Mesothelial cell of epicardium (in vitro differentiated cells): ENCODE measurements at places on chromosomes 7 and 10.

- DNase-seq = no peak
Measured at GRCh38 chr7:149369497-149369896, 91.4 kb downstream of the ZNF777 start.

DNA sequence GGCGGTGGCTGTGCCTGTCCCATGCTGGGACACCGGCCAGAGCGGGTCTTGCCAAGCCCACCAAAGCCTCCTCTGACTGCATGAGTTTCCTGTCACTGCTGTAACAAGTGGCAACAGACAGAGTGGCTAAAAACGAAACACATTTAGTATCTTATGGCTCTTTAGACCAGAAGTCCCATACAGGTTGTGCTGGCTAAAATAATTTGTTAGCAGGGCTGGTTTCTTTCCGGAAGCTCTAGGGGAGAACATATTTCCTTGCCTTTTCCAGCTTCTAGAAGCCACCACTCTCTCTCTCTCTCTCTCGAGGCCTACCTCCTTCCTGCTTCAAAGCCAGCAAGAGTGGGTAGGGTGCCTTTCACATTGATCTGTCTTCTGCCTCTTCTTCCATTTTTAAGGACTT lies 171.6 kb upstream of the PLPP4 start:
- DNase-seq = no peak

DNA sequence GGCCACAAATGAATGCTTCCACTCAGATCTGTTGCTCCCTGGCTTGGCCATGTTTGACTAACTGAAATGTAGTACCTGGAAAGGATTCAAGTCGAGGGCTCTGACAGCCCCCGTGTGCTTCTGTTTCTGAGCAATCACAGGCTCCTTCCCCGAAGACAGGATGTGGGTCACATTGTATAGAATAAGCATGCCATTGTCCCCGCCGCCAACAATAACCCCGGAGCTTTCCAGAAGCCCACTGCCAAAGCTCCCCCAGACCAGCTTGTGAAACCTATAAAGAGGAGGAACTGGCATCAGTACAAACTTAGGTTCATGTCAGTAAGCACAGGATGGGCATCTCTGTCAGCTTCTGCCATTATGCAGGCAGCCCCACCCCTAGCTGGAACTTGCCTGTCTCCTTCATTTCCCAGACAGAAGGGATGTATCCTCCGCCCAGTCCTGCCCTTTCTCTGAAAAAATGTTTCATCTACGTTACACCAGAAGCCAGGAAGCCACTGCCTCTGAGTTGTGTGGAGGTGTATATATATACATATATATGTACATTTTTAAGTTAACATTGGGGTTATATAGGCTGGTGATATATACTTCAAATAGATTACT lies 10.3 kb downstream of the SEC31B start:
- no peak for DNase-seq

- no peak for DNase-seq
Measured at GRCh38 chr7:116557066-116557585, 32.3 kb downstream of the CAV1 start.

GRCh38 chr10:118528426-118528825 lies 67.0 kb downstream of the PRLHR start:
- DNase-seq = no peak

- DNase-seq = peak; percentile 40
Measured at GRCh38 chr7:8261711-8262695, at the start of gene ICA1. ICA1 (minus strand) TSS chr7:8262167; CDS start chr7:8235926, 26,241 bp downstream.

DNA sequence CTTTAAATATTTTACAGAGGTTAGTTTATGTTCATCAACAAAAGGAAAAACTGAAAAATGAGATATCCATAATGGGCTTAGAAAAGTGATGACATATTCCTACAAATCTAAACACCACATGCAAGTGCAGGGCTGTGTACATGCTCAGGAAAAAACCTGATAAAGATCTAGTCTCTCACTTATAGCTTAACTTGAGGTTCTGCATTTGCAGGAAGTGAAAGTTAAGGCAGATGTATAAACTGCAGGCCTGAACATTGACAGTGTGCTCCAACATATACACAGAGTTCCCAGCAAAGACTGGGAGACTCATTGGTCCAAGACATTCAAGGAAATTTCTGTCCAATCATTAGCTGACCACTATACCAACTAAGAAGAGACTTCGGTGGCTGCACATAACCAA lies 63.8 kb upstream of the RET start:
- DNase-seq = no peak

GRCh38 chr10:62996925-62997324 lies 136.2 kb upstream of the NRBF2 start:
- no peak for DNase-seq

DNA sequence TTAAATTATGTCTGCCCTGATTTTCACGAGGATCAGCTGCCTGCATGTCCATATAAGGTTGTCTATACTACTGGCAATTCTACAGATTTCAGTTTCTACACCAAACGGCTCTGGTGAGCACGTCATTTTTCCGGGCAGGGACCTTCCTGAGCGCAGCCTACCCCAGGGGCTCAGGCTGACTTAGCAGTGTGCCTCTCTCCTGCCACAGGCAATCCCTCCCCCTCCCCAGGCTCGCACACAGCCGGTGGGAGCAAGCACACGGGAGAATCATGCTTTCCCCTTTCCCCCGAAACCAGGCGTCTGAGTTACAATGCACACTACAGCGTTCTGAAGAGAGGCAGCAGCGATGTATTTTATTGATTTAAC lies 1.7 kb downstream of the KLF6 start:
- DNase-seq = peak; percentile 34
